NCI-H1105 (cell line): ENCODE measurements at places on chromosomes 2 and 18.

DNA sequence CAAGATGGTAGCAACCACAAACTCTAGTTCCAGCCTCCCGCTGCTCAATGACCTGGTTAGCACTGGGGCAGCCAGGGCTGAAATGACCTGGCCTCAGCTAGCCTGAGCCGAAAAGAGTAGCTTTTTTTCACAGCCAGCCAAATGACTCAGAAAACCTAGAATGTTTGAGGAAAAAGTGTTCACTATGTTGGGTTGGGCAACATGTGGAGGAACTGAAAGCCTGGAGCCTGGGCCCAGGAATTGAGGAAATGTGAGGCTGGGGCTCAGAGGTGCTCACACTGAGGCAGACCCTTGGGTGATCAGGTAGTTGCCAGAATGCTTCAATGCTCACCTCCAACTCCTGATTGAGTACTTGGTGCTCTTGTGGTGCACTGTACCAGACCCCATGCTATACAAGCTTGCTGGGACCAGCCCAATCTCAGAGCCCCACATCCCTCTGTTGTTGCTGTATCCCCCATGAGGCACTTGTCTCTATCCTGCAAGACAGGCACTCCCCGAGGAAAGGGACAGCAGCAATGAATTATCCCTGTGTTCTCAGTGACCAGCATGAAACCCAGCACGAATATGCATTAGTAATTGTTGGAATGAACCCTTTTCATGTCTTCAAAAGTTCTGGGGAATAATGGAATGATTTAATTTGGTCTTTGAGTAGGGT, 116.2 kb downstream of the USP34 start:
- DNase-seq: no peak

DNA sequence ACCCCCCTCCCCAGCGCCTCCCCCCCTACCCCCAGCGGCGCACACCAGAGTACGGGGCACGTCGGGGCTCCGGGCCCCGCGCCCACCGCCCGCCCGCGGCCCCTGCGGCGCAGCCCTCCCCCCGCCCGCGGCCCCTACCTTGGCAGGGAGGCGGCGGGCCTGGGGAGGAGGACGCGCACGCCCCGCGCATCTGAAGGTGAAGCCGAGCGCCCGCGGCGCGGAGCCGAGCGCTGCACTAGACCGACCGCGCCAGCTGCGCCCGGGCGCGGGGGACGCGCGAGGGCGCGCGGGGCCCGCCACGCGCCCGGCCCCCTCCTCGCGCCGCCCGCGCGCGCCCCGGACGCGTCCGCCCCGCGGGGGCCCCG, at the start of gene ZNF516:
TSS of gene ZNF516 (minus strand) at position 237 of the 365 bp plus-strand sequence. CDS start 52,188 bp downstream, outside the sequence.
- peak; percentile 39 for DNase-seq

- DNase-seq: no peak
Measured at GRCh38 chr18:38956068-38956467, 1390.5 kb upstream of the CELF4 start.

- no peak for DNase-seq
Measured at GRCh38 chr2:39603436-39603835, 62.3 kb upstream of the TMEM178A start.

GRCh38 chr2:118813111-118813510, 34.3 kb downstream of the EN1 start:
- no peak for DNase-seq

DNA sequence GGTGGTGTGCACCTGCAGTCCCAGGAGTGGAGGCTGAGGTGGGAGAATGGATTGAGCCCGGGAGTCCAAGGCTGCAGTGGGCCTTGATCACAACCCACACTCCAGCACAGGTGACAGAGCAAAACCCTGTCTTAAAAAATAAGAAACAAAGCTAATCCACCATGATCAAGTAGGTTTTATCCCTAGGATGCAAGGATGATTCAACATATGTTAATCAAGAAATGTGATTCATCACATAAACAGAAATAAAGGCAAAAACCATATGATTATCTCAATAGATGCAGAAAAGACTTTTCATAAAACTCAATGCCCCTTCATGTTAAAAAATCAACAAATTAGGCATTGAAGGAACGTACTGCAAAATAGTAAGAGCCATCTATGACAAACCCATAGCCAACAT, 58.1 kb downstream of the CCBE1 start:
- DNase-seq: no peak

GRCh38 chr2:210965472-210965871, 409.1 kb downstream of the CPS1 start:
- DNase-seq: no peak

- DNase-seq: no peak
Measured at GRCh38 chr2:232537079-232537478, 2.4 kb upstream of the CHRNG start.

GRCh38 chr2:134406311-134406710, 152.4 kb downstream of the MGAT5 start:
- DNase-seq: no peak

DNA sequence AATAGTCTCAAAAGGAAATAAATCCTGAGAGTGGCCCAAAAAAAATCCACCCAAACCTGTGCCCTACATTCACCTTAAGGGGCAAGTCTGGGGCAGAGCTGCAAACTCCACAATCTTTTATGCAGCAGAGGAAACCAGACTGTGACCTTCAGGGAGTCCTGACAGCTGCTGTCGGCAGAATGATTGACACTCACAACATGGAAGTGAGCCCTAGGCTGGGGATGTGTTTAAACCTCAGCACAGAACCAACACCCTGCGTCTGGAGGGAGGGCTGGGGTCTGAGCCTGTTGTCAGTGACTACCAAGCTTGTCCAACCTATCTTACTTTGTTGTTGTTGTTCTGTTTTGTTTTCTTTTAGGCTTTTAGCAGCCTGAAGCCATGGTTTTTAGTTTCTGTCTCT, 39.6 kb downstream of the CRACDL start:
- DNase-seq: no peak

- DNase-seq: no peak
Measured at GRCh38 chr2:38509314-38509946, 93.3 kb downstream of the HNRNPLL start.

DNA sequence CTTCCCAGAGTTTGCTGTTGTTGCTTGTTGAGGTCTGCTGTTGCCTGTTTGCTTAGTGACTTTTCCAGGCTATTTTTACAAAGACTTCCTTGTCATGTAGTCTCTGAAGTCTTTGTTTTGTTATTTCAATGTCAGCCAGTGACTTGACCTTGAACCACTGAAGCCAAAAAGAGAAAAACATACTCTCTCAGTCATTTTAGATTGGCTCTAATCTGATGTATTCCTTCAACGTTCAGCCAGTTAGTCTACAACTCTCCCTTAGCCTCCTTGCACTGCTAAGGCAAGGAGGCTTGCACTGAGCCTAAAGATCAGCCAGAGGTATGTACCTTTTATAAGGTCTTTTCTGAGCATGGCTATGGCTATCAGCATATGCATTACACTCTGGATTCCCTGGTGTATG, 27.9 kb downstream of the KIAA1328 start:
- DNase-seq: no peak

GRCh38 chr18:78587626-78588600, 391.7 kb upstream of the SALL3 start:
- no peak for DNase-seq

DNA sequence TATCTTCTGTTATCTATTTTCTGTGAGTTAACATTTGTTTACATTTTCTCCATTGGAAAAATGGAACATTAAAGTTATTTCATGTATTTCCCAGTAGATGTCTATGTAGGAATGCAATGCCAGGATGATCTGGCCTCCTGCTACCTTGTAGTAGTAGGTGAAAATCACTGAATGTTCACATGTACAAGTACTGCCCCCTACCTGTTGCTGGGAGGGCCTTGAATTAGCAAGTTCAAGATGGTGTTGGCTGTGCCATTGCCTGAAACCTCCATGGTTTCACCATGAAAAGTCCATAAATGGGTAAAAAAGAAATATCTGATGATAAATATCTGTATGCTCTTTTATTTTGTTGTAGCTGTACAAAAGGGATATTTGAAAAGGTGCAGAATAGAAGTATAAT, 30.7 kb downstream of the XRCC5 start:
- no peak for DNase-seq

- DNase-seq: no peak
Measured at GRCh38 chr2:144747571-144747970, 227.7 kb upstream of the ZEB2 start.

DNA sequence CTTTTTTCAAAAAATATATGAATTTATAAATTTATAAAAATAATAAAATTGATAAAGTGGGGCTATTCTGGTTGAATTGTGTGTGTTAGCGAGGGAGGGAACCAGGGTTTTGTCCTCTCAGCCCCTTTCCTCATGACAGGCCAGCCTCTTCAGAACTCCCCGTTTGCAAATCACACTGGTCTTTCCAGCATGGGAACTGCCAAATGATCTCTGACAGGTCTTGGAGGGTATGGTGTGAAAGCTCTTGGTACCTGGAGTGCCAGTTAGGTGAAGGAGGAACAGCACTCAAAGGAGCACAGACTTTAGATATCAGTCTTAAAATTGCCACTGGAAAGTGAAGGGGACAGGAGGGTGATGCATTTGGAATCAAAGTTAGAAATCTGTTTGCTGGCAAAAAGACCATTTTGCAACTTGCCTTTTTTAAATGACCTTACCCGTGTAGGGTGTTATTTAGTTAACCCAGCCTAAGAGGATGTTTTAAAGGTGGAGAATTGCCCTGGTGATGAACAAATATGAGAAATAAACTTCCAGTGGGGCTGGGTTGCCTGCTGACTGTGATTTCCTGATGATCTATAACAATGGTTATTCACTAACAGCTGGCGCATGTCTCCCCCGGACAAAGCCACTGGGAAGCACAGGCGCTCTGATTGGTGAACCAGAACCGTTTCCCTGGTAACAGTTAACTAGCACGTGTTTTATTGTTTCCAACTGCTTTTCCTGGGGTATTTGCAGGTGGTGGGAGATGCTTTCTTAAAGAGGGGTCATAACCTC, 85.3 kb upstream of the EFEMP1 start:
- peak; percentile 81 for DNase-seq

DNA sequence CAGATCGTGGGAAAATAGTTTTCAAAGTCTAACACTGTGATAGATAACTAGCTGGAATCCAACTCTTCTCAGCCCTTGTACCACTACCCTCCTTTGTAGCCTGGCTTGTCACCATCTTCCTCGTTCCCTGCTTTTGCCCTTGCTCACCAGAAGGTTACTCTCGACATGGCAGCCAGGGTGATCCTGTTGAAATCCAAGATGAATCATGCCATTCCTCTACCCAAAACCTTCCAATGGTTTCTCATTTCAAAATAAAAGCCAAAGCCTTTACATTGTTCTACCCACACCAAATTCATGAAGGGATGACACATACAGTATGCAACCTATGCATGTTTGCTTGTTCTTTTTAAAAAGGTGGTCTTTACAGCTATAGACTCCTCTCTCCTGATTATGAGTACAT, 45.7 kb downstream of the STAT4 start:
- no peak for DNase-seq

GRCh38 chr18:79519751-79520477, 124.2 kb downstream of the NFATC1 start:
- DNase-seq: no peak

GRCh38 chr2:96159084-96159830, 14.0 kb upstream of the DUSP2 start:
- no peak for DNase-seq

GRCh38 chr2:43424262-43425207, 171.3 kb downstream of the THADA start:
- DNase-seq: no peak

- peak; percentile 36 for DNase-seq
Measured at GRCh38 chr2:23940718-23941620, 706 bp downstream of the UBXN2A start.

GRCh38 chr2:200966770-200967169, 3.3 kb upstream of the ORC2 start:
- no peak for DNase-seq

DNA sequence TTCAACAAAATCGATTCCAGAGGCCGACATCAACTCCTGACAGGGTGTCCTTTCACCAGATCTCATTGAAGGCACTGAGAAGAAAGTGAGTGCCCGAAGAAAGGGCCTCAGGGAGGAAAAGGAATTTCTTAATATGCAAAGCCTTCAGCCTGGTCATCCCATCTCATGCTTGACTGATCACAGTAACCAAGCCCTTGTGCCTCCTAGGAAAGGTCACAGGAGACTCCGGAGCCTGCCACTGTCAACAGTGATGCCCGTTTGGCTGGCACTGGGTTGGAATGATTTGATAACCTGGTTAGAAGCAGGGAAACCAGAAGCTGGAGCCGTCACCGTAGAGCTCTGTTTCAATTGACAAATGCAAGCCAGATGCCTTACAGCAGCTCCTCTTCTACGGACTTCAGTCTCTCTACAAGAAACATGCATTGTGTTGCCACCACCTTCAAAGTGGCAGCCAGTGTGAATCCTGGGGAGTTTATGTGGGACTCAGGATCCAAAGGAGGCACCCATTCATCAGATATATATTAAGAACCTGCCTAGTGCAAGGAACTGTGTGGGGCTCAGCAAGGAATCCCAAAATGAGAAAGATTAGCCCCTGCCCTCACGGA, 24.6 kb downstream of the COX7A2L start:
- no peak for DNase-seq

- no peak for DNase-seq
Measured at GRCh38 chr2:121019071-121019470, 265.9 kb downstream of the TFCP2L1 start.

DNA sequence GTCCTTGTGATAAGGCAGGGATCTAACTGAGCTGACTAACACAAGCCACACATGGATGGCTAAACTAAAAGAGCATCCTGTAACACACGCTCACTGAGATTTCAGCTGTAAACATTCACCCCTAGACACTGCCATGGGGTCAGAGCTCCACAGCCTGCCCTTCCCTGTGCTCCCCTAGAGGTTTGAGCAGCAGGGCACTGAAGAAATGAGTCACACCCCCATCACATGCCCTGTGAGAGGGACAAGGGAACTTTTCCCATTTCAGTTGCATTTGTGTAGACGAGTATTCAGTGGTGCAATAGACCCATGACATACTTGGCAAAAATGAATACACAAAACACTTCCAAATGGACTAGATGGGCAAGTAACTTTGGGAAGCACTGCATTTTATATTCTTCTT, 402.4 kb upstream of the LRRTM1 start:
- DNase-seq: no peak

GRCh38 chr18:50722311-50722710, 97.5 kb downstream of the MRO start:
- no peak for DNase-seq

GRCh38 chr2:237711458-237712150, 84.2 kb downstream of the LRRFIP1 start:
- no peak for DNase-seq

GRCh38 chr2:36423172-36423571, 67.6 kb downstream of the CRIM1 start:
- DNase-seq: peak; percentile 29
